Dermis microvascular lymphatic vessel endothelial cell (primary cell): ENCODE measurements at places on chromosomes 7 and 10. TPM values are rescaled to one million over a fixed set of nuclear protein-coding genes. Genes with fewer than 3 reads are reported as not detected.

DNA sequence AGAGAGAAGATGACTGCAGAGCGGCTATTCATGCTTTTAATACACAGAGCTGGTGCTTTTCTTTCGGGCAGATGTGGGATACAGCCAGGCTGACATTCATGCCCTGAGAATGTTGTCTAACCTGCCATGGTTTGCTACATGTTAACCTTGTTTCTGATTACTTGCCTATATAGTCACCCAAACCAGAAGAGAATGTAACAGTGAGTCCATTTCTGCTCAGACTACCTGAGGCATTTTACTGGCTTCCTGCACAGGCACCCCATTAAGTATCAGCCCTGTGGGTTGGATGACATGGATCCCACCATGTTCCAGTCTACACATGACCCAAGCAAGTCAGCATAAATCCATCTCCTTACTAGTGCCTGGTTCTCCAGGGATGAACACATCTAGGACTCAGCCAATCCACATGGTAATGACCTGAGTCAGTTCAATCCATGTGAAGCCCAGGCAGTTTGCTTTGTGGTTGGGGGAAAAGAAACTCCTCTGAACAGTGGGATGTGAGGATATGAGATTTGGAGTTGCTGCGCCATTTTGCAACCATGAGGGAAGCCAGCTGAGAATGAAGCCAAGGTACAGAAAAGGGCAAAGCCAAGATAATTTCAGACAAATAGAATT, 55.7 kb upstream of the MKX start:
- no peak for DNase-seq

- DNase-seq: no peak
These were observed 223.3 kb downstream of the IMMP2L start for GRCh38 chr7:111339006-111339405.

DNA sequence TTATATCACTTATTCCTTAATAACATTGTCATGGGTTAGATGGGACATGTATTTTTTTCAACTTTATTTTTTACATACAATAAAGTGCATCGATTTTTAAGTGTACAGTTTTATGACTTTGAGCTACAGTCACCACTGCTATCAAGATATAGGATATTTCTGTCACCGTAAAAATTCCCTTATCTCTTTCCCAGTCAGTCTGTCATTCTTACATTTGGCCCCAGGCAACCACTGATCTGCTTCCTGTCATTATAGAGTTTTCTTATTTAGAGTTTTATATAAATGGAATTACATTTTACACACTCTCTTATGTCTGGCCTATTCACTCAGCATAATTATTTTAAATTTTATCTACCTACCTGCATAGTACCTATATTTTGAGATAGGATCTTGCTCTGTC, 145.2 kb downstream of the AUTS2 start:
- no peak for DNase-seq

DNA sequence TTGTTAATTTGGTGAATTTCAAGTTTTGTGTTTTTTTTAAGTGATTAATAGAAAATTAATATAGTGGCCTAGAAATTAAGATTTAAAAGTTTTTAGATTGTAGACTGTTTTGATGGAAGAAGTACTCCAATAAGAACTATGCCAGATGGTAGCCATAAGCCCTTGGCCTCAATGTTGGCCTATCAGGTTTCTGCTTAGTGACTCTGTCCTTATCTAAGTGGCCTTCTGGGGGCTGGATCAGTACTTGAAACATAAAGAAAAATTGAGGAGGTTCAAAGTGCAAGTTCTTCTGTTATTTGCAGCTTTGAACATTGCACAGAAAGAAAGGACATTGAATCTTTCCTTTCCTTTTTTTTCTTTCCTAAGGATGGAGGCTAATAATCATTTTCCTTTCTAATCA, 9.9 kb downstream of the CCDC126 start:
- no peak for DNase-seq

DNA sequence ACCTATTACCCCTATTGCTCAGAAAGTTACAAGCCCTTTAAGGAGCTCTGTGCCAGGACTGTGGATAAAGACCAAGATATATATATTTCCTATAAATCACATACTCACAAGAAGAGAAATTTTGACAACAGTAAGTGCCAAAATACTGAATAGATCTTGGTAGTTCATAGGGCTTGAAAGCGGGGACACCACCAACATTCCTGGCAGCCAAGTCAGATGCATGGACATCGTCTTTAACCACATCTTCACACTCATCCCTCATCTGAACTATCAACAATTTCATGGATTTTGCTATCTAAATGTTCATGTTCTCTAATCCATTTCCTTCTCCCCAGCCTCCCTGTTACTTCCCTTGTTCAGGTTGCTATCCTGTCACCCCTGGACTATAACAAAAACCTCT, 67.5 kb upstream of the LRRC17 start:
- DNase-seq: no peak

- no peak for DNase-seq
These were observed 213.0 kb upstream of the PLXNA4 start for GRCh38 chr7:132789281-132789680.

DNA sequence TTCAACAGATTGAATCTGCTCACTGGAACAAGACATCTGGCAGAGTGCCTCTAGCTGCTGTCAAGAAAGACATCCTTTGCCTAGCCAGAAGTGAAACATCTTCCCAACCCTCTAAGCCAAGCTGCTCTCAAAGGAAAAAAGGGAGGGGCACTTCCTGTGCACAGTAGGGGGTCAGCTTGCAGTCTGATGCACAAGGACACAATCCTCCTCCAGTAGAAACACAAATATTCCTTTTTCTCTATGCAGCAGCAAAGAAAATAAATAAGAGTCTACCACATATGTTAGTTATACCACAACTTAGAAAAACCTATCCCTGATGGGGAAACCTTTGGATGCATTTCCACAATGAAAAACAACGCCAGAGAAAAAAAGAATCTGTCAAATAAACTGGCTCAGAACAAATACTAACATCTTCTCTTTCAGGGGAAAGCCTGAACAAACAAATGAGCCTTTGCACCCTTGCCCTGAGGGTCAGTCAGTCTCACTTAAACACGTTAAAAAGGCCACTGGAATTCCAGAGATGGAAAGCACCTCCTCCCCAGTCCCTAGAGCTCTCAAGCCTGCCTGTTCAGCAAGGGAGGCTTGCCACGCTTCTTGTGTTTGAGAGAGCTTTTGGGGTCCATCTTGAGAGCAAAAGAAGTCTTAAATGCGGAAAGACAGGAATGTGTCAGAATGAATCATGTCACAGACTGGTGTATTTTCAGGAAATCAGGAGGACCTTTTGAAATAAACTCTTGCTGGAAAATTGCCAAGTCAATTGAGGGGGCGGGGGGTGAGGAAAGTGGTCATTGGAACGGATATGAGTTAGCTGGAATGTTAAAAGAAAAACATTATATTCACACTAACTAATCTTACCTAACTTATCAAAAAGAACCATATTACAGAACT, 7.5 kb downstream of the LAMB1 start:
- DNase-seq: peak; percentile 96

DNA sequence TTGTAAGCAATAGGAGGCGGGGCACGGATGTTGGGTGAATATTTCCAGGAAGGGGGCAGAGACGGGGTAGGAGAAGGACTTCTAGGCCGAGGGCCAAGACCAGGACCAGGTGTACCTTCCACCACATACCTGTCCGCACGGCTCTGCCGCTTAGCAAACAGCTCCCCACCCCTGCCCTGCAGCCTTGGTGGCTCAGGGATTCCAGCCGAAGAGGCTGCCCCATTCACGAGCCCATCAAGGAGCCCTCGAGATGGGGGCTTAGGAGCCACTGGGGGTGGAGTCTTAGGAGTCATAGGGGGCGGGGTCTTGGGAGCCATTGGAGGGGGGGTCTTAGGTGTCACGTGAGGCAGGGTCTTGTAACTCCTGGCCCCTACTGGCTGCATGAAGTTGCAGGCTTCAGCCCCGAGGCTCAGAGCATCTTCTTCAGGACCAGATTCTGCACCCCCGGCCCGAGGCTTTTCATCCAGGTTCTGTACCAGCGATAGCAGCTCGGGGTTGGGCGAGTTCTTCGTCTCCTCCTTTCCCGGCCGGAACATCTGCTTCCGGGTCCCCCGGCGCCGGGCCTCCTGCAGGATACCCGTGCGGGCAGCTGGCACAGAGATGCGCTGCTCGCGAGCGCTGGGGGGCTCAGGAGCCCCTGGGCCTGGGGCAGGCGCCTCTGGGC, 6.1 kb upstream of the MYOZ1 start:
- DNase-seq: peak; percentile 33

DNA sequence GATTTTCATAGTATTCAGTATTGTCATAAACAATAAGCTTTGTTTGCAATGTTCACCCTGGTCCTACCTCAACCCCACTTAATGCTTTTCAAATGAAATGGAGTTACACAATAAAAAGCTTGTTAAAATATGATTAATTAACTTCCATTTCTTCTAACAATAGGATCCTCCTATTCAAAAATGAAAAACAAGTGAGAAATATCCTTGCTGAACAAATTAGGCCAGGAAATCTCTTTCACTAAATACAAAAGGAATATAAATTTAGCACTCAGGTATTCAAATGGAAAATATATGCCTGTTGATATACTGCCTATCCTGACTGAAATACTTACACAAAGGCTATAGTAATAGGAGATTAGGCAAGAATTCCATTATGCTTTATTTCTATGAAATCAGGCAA, 323.4 kb upstream of the GRM3 start:
- DNase-seq: no peak

RBP3 gene
- total RNA-seq: not detected in 2 replicates

ANKRD61 gene
- total RNA-seq: under 0.01 and 0.25 TPM in 2 replicates

COL13A1 gene
- 0.76 and 4.7 TPM in 2 replicates for total RNA-seq

ATG9B gene
- total RNA-seq: under 0.01 and 0.13 TPM in 2 replicates

SPDYE8 gene
- total RNA-seq: not detected in 2 replicates
